Keratinocyte (primary cell): ENCODE measurements at places on chromosomes 4 and X. TPM values are rescaled to one million over a fixed set of nuclear protein-coding genes. Genes with fewer than 3 reads are reported as not detected.

Gene SPANXA2
- polyA plus RNA-seq: not detected in 3 replicates

Gene ZNF141
- polyA plus RNA-seq: 2.0 to 3.7 TPM (median 3.3 TPM) in 3 replicates

Gene ADAM29
- polyA plus RNA-seq: 0.05 TPM in 1 of 3 replicates, not detected in the others

Gene VEGFD
- 0.14 to 0.42 TPM in 2 of 3 replicates, not detected in the other for polyA plus RNA-seq

Gene CLGN
- polyA plus RNA-seq: not detected in 3 replicates

Gene FAM184B
- polyA plus RNA-seq: 0.01 TPM in 3 replicates

Gene GPR50
- polyA plus RNA-seq: not detected in 3 replicates

Gene ADH7
- polyA plus RNA-seq: 0.16 to 2.2 TPM (median 0.56 TPM) in 3 replicates

Gene RAP2C
- 11.3 to 15.1 TPM (median 13.5 TPM) in 3 replicates for polyA plus RNA-seq

Gene SMIM10L2A
- polyA plus RNA-seq: 0.31 to 1.3 TPM (median 0.49 TPM) in 3 replicates

Gene PF4V1
- polyA plus RNA-seq: not detected in 3 replicates

Gene PCDH7
- polyA plus RNA-seq: 28.1 to 38.5 TPM (median 30.1 TPM) in 3 replicates

Gene INPP4B
- polyA plus RNA-seq: 33.6 to 66.4 TPM (median 50.2 TPM) in 3 replicates
